ENCODE measurements at places on chromosomes 11 and 22.

GRCh38 chr22:47143249-47143938 lies 380.9 kb downstream of the TBC1D22A start:
- no peak for DNase-seq

DNA sequence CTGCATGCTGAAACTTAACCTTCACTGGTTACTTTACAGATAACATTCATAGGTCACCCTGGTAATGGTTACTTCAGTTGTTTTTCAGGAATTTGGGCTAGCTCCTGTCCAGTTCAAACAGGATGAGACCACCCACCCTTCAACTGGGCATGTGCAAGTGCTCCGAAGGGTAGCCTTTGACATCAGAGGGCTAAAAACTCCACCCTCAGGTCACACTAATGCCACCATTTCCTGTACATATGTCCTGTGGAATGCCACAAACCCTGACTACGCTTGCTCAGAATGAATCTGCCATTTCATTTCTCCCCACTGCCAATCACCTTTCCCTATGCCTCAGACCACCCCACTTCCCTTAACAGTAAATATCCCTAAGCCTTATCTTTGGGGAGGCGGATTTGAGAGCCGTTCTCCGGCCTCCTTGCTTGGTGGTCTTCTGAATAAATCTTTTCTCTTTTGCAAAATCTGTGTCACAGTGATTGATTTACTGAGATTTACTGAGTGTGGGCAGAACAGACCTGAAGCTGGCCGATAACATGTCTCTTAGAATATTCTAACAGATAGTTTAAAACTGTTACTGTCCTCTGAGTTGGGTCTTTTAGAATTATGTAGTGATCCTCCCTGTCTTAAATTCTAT lies 25.4 kb upstream of the FXYD2 start:
- no peak for DNase-seq

GRCh38 chr22:25403284-25403810 lies 161.1 kb upstream of the GRK3 start:
- no peak for DNase-seq

- DNase-seq, result no peak
These were observed 47.5 kb upstream of the LRRC55 start for GRCh38 chr11:57134284-57134683.

Data from activated effector memory CD4-positive, alpha-beta T cell treated with Interleukin-2 at 50 U/mL for 16 hours (primary cell).